ENCODE measurements at places on chromosomes 6 and 20. TPM values are rescaled to one million over a fixed set of nuclear protein-coding genes. Genes with fewer than 3 reads are reported as not detected.

The OLIG3 gene
- total RNA-seq, result not detected

The BTN1A1 gene
- not detected for total RNA-seq

The OXT gene
- total RNA-seq, result not detected

The HNF4A gene
- total RNA-seq, result not detected

The MCUR1 gene
- total RNA-seq, result 23.2 TPM

The LY6G6C gene
- under 0.01 TPM for total RNA-seq

The PRDM13 gene
- total RNA-seq, result not detected

The RNF146 gene
- 49.6 TPM for total RNA-seq

The GMPR gene
- total RNA-seq, result 0.43 TPM

The C6orf118 gene
- total RNA-seq, result not detected

The EPHA7 gene
- total RNA-seq, result under 0.01 TPM

The MYT1 gene
- total RNA-seq, result not detected
